ENCODE measurements at places on chromosomes 5 and 9.

DNA sequence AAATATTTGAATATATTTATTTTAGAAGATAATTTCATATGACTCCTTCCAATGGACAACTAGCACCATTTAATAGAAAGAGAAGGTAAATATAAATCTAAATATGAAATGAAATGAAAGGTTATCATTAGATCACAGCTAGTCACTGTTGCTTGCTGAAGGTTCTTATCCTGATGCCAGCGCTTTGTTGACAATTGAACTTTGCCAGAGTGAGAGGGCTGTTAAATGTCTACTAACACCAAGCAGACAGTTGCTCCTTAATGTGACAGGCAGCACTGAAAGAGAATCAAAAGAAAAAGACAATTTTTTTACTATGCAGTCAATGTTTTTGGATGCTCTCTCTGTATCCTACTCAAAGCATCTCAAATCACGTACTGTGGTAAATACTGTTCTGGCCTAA, 152.6 kb upstream of the SEMA6A start:
- DNase-seq: no peak

- no peak for DNase-seq
Observed at GRCh38 chr5:151094030-151094851, 13.4 kb upstream of the TNIP1 start.

DNA sequence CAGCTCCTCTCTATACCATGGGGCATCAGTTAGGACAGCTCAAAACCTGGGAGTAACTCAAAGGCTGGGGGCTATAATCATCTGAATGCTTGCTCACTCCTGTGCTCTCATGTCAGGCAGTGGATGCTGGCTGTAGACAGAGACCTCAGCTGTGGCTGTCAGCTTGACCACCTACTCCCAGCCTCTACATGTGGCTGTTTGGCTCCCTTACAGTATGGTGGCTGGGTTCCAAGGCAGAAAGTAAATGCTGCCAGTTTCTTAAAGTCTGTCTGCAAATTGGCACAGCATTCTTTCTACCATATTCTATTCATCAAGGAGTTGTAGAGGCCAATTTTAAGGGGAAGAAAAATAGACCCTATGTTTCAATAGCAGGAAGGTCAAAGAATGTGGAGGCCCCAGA, 66.9 kb downstream of the TMC1 start:
- DNase-seq: no peak

DNA sequence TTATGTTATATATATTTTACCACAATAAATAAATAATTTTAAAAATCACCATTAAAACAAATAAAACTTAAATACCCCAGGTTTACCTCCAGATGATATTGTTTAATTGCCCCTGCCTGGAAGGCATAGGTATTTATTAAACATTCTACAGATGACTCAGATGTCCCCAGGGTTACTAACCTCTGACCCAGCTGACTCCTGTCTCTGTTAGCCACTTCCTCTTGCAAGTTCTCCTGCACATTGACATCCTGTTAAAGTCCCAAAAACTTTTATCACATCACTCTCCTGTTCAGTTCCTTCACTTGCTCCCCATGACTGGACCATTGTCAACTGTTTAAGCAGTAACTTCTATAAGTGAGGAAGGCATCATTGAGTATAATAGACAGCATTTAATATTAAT, 37.0 kb upstream of the RAB3C start:
- DNase-seq: no peak

DNA sequence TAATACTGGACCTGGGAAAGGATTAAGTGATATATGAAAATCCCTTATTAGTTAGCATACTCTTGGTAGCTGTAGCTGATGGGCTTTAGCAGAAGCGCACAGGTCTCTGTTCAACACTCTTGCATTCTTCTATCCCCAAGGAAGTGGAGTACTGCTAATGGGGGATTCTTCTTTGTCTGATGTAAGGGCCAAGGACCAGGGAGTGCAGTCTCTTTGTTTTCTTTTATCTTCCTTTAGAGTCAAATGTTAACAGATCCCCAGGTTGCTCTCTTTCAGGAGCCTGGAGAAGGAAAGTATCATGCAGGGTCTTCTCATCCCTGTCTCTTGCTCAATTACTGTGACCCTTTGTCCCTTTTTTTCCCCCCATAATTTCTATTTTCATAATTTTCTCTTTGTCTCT, 1146.9 kb upstream of the DMAC1 start:
- DNase-seq: no peak

GRCh38 chr5:54905942-54906537, 79.4 kb downstream of the ESM1 start:
- DNase-seq: no peak

GRCh38 chr9:112755675-112756074, 5.1 kb downstream of the SNX30 start:
- DNase-seq: no peak

GRCh38 chr9:106069241-106069640, 374.9 kb downstream of the TMEM38B start:
- DNase-seq: no peak

- no peak for DNase-seq
Observed at GRCh38 chr5:77080905-77081304, 6.2 kb downstream of the ZBED3 start.

DNA sequence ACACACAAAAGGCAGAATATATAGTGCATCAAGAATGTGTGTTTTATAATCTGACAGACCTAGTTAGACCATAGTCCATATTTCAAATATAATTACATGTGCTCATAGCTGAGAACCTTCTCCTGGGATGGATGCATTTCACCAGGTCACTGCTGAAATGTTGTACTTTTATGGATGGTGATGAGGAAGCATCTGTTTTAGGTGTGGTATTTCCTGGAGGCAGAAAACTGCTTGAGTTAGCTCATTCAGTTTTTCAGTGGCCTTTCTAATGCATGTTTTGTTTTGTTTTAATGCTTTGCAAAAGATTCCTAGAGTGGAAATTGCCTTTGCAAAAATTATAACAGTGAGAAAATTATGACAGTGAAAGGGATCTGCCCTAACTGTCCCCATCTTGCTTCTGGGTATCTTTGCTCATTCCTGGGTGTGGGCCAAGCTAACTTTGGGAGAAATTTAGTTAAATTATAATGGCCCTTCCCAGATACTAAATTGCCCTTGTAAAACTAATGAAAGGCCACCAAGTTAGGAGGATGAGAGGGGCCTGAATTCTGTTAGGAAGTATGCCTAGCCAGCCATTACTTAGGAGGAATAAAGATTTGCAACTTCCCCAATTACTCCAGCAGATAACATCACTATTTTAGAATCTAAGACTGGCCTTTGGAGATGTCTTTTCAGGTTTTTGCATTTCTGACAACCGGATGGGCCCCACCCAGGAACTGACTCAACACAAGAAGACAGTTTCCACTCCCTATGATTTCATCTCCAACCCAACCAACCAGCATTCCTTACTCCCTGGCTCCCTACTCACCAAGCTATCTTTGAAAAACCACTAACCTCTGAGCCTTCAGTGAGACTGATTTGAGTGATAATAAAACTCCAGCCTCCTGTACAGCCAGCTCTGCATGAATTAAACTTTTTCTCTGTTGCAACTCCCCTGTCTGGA, 7.0 kb upstream of the IL12B start:
- DNase-seq: no peak

DNA sequence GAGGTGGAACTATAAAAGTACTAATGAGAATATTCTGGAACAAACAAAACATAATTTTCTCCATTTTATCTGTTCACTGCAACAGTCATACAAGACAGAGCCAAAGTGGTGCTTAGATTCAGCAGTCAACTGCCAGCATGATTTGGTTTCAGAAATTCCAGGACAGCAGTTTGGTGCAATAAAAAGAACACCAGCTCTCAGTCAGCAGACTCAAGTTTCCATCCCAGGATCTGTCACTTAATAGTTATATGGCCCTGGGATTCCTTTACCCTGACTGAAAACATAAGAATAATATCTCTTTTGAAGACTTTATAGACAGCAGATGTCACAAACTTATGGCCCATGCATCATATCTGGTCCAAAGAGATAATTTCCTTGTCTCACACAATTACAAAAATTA, 92.8 kb upstream of the RASEF start:
- DNase-seq: no peak

DNA sequence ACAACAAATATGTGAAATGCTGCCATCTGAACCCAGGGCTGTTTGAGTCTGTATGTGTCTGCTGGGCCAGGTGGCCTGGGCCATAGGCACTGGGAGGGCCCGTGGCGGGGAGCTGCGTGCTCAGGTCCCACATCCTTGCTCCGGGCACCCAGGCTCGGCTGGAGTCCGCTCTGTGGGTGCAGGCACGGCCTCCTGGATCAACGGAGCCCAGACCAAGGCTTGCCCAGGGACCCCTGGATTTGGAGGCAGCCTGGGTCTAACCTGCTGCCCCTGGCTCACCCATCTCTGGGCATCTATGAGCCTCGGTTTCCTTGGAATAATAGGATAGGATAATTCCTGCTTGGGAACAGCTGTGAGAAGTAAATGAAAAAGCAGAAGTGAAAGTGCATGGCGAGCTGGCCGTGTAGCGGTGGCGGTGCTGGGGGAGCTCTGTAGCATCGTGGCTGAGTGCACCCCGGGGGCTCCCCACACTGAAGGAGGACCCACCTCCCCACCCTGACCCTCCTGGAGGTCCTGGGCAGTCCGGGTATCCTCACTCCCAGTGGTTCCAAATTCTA, 1.2 kb downstream of the CDHR2 start:
- DNase-seq: no peak

DNA sequence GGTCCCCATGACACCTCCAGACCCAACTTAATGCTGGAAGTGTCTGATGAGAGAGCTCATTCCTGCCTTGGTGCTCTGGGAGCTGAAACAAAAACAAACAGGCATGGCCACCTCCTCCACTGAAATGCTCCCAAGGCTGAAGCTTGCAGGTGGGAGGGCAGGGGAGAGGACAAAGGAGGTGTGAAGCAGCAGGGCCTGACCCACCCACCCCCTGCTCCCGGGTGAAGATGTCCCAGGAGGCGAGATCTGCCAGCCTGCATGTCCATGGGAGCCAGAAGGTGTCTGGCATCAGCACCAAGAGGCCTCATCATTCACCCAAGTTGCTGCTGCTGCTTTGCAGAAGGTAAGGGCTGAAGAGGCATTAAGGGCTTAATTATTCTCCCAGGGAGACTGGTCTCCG, 4.2 kb upstream of the CCIN start:
- no peak for DNase-seq

GRCh38 chr9:111900858-111901612, 4.4 kb downstream of the UGCG start:
- no peak for DNase-seq

DNA sequence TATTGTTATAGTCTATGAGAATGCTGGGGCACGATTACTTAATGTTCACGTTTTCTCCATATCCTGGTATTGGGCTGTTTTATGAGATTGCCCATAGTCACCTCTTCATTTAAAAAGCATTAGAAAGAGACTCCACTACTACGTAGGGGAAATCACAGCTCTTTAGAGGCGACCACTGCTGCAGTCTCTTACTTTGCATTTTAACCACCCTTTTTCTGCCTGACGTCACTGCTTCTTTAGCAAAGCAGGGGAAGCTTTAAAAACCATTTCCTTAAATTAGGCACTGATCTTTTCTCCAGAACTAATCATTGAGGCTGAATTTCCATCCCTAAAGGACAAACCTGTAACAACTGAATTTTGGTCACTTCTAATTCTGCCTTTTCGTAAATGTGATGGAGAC, 38.9 kb downstream of the ZNF608 start:
- no peak for DNase-seq

- DNase-seq: no peak
Observed at GRCh38 chr5:61332358-61332749, 296 bp downstream of the ZSWIM6 start.

- DNase-seq: no peak
Observed at GRCh38 chr5:172793577-172794488, 22.8 kb upstream of the DUSP1 start.

GRCh38 chr9:89442981-89443814, 54.7 kb downstream of the SEMA4D start:
- DNase-seq: no peak

GRCh38 chr5:2697446-2698200, 53.9 kb downstream of the IRX2 start:
- DNase-seq: no peak

GRCh38 chr5:154330097-154330667, 115.6 kb upstream of the SAP30L start:
- no peak for DNase-seq
